ENCODE measurements at places on chromosomes 16 and 17. TPM values are rescaled to one million over a fixed set of nuclear protein-coding genes. Genes with fewer than 3 reads are reported as not detected.

GRCh38 chr16:84449156-84450140, 55.0 kb downstream of the MEAK7 start:
- no peak for DNase-seq
- no peak overlapping the region for H3K27ac ChIP-seq
- H3K4me3 ChIP-seq = no peak overlapping the region
- no peaks in the 10 kb centered on the region for H3K4me1 ChIP-seq
- H3K27me3 ChIP-seq = peaks cover 15% of the 10 kb centered on the region

DNA sequence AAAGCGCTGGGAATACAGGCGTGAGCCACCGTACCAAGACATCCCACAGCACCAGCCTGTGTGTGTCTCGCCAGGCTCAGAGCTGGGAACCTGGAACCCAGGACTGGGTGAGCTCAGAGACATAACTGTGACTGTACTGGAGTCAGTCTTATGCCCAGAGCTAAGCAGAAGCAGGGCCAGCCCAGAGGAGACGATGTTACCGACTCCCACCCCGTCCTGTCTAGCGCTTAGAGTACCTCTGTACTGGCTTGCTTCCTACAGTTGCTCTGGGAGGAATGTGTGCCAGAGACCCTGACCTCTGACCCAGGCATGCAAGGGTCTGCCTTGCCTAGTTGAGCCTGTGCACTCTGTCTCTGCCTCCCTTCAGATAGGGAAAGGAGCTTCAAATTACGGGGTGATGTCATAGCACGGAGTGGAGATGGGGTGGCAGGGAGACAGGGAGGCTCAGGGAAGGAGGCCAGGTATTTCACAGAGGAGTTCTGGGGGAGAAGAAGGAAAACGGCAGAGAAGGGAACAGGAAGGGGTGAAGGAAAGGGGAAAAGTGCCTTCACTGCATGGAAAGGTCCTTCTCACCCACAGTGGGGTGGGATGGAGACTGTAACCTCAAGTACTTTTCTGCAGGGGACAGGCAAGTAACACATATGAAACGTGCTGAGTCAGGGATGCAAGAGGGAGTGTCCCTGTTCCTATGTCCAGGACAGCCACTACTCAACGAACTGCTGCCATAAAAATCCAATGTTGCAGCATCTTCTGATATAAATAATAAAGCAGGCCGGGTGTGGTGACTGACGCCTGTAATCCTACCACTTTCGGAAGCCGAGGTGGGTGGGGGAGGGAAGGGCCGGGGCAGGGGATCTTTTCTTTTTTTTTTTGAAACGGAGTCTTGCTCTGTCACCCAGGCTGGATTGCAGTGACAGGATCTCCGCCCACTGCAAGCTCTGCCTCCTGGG, 5.8 kb upstream of the ARMC5 start:
- peak; percentile 74 for DNase-seq
- peak overlapping the region; percentile 62 for H3K27ac ChIP-seq
- peaks cover 59% of the 10 kb centered on the region for H3K4me1 ChIP-seq
- no peaks in the 10 kb centered on the region for H3K27me3 ChIP-seq

DNA sequence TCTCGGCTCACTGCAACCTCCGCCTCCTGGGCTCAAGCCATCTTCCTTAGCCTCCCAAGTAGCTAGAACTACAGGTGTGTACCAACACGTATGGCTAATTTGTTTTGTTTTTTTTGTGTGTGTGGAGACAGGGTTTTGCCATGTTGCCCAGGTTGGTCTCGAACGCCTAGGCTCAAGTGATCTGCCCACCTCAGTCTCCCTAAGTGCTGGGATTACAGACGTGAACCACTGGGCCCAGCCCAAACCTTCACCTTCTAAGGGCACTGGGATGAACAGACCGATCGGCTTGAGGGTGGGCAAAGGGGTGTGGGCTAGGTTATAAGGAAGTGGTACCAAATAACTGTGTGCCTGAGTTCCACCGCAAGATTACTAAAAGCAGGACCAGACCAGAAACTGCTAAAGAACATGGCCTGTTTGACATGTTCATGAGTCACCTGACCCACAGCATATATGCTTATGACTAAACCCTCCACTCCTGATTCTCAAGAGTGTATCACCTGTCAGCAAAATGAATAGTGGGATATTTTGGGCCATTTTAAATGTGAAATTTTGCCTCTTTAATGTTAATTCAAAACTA, 8.1 kb downstream of the TMEM97 start:
- H3K4me1 ChIP-seq = no peaks in the 10 kb centered on the region
- no peak overlapping the region for H3K4me3 ChIP-seq
- peaks cover 55% of the 10 kb centered on the region for H3K36me3 ChIP-seq
- no peak for DNase-seq
- H3K27me3 ChIP-seq = no peaks in the 10 kb centered on the region

DNA sequence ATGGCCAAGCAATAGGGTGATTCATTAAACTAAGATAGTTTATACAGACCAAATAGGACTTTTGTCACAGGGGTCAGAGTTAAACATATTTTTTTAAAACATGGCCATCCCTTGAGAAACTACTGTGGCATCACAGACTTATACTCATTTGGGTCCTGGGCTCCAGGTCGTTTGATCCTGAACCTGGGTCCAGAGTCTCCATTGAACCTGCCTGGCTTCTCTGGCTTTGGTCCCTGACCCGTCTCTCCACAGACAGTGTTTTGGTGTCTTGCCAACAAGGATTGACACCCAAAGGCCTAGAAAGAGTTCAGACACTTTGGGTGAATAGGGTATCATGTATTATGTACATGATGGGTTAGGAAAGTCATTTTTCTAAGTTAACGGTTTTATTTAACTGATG, 236.7 kb downstream of the PHKB start:
- no peaks in the 10 kb centered on the region for H3K4me1 ChIP-seq
- no peaks in the 10 kb centered on the region for H3K27me3 ChIP-seq
- H3K4me3 ChIP-seq = no peak overlapping the region
- peaks cover 27% of the 10 kb centered on the region for H3K36me3 ChIP-seq

DNA sequence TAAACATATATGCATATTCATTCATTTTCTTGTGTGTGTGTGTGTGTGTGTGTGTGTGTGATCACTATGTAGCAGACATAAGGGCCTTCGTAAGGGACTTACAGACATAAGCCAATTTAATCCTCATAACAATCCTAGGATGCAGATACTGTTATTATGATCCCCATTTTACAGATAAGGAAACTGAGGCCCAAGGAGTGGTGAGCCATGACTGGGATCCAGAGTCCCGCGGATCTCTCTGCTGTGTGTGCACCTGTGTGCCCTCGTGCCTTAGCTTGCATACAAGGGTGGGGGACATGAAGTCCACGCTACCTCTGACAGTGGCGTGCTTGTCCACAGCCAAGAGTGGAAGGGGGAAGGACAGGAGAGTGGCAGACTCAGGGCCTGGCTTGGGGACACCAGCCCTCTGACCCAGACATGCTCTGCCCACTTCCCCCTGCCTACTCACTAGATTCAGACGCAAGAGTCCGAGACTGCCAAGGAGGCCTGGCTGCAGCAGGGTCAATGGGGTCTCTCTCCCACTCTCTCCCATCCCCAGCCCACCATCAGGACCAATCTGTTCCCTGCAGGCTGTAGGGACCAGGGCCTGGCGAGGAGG, 9.8 kb upstream of the SMTNL2 start:
- no peaks in the 10 kb centered on the region for H3K27me3 ChIP-seq
- no peak overlapping the region for H3K4me3 ChIP-seq
- H3K36me3 ChIP-seq = no peaks in the 10 kb centered on the region
- DNase-seq = no peak
- peaks cover 29% of the 10 kb centered on the region for H3K4me1 ChIP-seq
- H3K27ac ChIP-seq = no peak overlapping the region

DNA sequence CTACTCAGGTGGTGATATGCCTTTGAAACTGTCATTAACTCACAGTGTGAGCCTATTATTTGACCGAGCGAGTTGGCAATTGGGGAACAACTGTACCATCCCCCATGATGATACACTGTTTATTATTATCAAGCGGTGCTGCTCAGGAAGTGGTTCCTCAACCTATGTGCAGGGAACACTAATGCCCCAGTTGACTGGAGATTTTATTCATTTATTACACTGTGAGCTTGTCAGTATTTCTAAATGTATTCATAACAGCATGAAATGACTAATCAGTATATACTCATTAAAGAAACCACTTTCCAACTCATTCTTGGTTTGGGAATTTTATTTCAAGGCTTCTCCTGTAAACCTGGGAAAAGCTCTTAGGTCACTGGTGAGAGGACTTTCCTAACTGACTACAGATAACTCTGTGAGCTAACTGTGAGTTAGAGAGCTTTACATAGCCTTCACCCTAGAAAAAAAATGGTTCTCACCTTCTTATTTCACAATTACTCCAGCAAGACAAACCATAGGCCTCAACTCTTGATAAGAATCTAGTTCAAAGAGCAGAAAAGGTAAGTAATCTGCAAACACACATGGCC, 42.4 kb downstream of the NXPH3 start:
- DNase-seq = no peak
- no peak overlapping the region for H3K4me3 ChIP-seq
- peaks cover 61% of the 10 kb centered on the region for H3K36me3 ChIP-seq
- H3K27me3 ChIP-seq = no peaks in the 10 kb centered on the region

- H3K27ac ChIP-seq = no peak overlapping the region
- H3K4me1 ChIP-seq = peaks cover 17% of the 10 kb centered on the region
- no peaks in the 10 kb centered on the region for H3K27me3 ChIP-seq
- no peak for DNase-seq
- H3K4me3 ChIP-seq = peak overlapping the region; percentile 62
These were observed 1.3 kb downstream of the ENGASE start for GRCh38 chr17:79075861-79076406.

Gene SRCIN1
- total RNA-seq = 0.75 TPM

DNA sequence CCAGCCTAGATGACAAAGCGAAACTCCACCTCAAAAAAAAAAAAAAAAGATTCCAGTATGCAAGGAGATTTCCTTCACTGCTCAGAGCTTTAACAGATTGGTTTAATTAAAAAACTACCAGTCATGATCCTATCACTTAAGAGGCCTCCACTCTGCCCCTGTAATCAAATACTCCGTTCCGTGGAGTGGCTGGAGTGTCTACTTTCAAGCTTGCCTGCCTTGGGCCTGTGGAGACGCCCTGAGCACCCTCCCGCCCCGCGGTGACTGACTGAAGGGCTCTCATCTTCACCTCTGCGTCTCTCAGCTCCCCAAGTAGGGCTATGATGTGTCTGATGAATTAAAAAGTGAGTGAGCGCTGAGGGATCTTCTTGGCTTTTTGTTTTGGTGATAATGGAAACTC, 25.3 kb upstream of the TRPV3 start:
- H3K4me1 ChIP-seq = no peaks in the 10 kb centered on the region
- H3K36me3 ChIP-seq = peaks cover 38% of the 10 kb centered on the region
- no peak overlapping the region for H3K27ac ChIP-seq
- no peaks in the 10 kb centered on the region for H3K27me3 ChIP-seq
- DNase-seq = no peak
- no peak overlapping the region for H3K4me3 ChIP-seq

DNA sequence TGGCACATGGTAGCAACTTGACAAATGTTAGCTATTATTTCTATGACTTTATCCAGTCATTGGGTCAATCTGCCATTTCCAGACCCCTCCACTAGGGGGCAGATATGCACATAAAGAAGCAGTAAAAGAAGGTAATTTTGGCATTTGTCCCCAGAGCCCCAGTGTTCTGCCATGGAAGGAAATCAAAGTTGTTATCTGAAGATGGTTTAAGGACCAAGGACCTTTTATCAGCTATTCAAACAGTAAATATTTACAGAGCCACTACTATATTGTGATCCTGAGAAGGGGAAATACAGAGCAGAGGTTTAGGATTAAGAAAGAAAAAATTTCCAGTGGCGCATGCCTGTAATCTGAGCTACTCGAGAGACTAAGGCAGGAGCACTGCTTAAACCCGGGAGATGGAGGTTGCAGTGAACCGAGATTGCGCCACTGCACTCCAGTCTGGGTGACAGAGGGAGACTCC, 20.0 kb downstream of the TRAF4 start:
- H3K36me3 ChIP-seq = peaks cover 35% of the 10 kb centered on the region
- no peak overlapping the region for H3K27ac ChIP-seq
- DNase-seq = peak; percentile 84
- no peaks in the 10 kb centered on the region for H3K4me1 ChIP-seq

DNA sequence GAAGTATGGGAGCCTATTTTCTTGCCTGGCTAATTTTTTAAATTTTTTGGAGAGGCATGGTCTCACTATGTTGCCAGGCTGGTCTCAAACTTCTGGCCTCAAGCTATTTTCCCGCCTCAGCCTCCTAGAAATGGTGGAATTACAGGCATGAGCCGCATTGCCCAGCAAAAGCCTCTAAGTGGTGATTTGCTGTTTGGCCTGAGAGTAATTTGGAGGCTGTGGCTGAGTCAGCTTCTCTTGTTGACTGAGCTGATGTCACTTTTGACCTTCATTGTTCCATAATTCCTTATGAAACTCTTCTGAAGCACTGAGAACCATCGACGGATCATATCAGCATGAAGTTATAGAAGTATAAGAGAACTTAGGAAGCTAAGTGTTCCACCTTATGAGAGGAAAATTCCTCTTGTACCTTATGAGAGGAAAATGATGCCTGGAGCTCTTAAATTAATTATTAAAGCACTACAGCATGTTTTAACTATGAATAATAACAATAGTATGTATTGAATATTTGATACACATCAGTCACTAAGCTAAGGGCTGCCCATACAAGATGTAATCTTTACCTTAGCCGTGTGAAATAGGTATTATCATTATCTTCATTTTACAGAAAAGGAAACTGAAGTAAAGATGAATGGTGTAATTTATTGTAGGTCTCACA, 220.8 kb upstream of the MON1B start:
- no peaks in the 10 kb centered on the region for H3K4me1 ChIP-seq
- no peaks in the 10 kb centered on the region for H3K27me3 ChIP-seq
- H3K27ac ChIP-seq = no peak overlapping the region
- no peak for DNase-seq

Gene CRYBA1
- not detected for total RNA-seq

Gene HS3ST2
- total RNA-seq = not detected

- H3K27me3 ChIP-seq = peaks cover 73% of the 10 kb centered on the region
- no peak for DNase-seq
- H3K4me3 ChIP-seq = no peak overlapping the region
- peaks cover 9% of the 10 kb centered on the region for H3K4me1 ChIP-seq
- no peak overlapping the region for H3K27ac ChIP-seq
These were observed 9.1 kb downstream of the FOXJ1 start for GRCh38 chr17:76131692-76132573.

DNA sequence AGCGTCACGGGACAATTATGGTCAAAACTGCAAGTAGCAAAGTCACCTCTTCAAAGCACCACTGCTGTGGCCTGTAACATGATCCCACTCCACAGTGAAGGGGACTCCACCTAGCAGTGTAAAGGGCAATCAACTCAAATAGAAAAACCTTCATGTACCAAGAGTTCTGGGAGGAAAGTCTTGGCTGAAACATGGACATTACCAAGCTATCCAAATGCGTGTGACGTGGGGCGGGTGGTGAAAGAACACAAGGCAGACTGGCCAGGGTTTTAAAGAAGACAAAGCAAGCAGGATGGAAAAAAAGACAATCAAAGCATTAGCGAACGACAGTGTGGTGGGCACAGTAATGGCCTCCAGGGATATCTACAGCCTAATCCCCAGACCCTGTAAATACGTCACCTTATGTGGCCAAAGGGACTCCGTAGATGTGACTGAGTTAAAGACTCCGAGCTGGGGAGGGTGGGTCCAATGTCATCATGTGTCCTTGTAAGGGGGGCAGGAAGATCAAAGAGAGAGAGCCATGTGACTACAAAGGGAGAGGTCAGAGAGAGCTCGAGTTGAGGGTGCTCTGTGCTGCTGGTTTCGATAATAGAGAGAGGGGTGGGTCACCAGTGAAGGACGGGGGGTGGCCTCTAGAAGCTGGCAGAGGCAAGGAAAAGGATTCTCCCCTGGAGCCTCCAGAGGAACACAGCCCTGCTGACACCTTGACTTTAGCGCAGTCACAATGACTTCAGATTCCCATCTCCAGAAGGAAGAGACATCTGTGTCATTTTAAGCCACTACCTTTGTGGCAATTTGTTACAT, 6.0 kb downstream of the HSDL1 start:
- no peak overlapping the region for H3K27ac ChIP-seq
- H3K27me3 ChIP-seq = no peaks in the 10 kb centered on the region
- no peaks in the 10 kb centered on the region for H3K36me3 ChIP-seq
- DNase-seq = peak; percentile 27

Measured in muscle of leg (tissue), 16 donors.